NCI-H1048 (cell line): ENCODE measurements at places on chromosomes 12 and 14.
A peak's percentile ranks its signal among the peaks of the same experiment; 100 is the strongest.

- DNase-seq = no peak
Measured at GRCh38 chr14:33118668-33119067, 180.0 kb downstream of the NPAS3 start.

GRCh38 chr14:42200957-42201356, 594.3 kb downstream of the LRFN5 start:
- DNase-seq = no peak

GRCh38 chr14:55760789-55761566, 181.0 kb downstream of the KTN1 start:
- no peak for DNase-seq

GRCh38 chr14:104930526-104931303, 6.0 kb downstream of the PLD4 start:
- no peak for DNase-seq

- no peak for DNase-seq
Measured at GRCh38 chr12:108918206-108918605, 38.3 kb downstream of the DAO start.

- DNase-seq = no peak
Measured at GRCh38 chr12:53004582-53004981, 1.7 kb upstream of the EIF4B start.

GRCh38 chr12:130139567-130140421, 22.5 kb upstream of the FZD10 start:
- no peak for DNase-seq

- DNase-seq = no peak
Measured at GRCh38 chr14:92880851-92881250, 42.1 kb upstream of the CHGA start.

DNA sequence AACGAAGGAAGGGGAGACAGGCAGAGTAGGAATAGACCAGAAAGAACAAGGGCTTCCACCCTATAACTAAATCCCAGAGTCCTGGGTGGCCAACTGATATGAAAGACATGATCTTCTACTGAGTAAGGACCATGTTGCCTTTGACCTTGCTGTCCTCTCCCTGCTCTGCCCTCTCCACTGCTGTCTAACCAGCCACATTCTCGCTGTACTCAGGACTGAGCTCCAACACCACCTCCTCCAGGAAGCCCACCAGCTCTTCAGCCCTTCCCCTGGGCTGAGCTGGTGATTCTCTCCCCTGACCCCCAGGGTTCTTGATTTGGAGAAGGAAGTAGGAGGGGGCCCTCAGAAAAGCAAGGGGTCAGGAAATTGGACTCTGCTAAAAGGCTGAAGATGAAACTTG, 159.2 kb downstream of the DICER1 start:
- DNase-seq = no peak

DNA sequence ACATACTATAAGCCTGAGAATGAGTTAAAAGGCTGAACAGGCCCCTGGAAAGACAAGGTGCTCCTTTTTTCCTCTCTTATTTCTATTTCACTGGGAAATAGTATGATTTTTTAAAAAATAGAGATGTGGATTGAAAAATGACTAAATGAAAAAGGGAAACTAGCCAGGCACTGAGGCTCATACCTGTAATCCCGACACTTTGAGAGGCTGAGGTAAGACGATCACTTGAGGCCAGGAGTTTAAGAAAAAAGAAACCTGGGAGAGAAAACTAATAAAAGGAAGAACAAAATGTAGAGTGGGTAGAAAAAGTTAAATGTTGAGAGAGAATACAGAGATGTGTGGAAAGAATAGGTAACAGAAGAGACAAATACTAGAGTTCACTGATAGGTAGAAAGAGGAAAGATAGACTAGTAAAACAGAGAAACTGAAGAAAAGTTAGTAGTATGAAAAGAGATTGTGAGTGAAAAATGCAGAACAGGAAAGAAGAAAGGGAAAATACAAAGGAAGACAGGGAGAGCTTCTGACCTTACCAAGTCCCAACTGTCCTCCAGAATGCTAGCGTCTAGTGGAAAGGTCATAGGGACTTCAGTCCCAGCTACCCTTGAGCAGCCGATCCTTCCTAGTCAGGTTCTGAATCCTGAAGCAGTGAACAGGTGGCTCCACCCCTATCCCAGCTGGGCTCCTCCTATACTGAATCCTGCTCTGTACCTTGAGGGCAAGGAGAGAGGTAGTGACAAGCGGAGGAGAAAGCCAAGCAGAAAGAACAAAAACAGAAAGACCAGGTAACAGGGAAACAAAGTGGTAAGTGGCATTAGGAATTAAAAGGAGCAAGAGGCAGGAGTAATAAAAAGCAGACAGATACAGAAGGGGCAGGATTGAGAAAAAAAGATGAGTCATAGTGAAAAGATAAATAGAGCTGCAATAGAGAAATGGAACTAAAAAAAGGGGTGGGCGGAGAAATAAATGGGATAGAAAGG, 7.3 kb downstream of the TMEM116 start:
- no peak for DNase-seq

- DNase-seq = no peak
Measured at GRCh38 chr12:97960741-97961608, 498.4 kb downstream of the RMST start.

DNA sequence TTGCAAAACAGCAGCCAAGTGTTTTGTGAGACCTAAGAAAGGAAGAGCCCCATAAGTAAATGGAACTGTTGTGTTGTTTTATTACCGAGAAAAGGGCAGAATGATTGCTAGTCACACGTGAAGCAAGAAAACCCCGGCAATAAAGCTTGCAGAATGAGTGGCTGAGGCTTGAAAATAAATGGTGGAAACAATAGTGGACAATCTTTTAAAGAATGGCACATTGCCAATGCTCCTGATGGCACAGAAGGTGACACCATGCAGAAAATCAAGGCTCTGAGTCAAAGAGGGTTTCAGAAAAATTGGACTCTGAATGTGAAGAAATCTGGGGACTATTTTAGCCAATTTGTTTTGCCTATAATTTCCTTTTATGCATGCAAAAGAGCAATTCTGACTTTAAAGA, 4.0 kb upstream of the AQP2 start:
- no peak for DNase-seq

- no peak for DNase-seq
Measured at GRCh38 chr14:102421411-102422057, 58.8 kb downstream of the TECPR2 start.

GRCh38 chr14:69487226-69487625, 2.7 kb downstream of the PLEKHD1 start:
- no peak for DNase-seq

- DNase-seq = no peak
Measured at GRCh38 chr14:76829013-76829365, 2.8 kb downstream of the LRRC74A start.

DNA sequence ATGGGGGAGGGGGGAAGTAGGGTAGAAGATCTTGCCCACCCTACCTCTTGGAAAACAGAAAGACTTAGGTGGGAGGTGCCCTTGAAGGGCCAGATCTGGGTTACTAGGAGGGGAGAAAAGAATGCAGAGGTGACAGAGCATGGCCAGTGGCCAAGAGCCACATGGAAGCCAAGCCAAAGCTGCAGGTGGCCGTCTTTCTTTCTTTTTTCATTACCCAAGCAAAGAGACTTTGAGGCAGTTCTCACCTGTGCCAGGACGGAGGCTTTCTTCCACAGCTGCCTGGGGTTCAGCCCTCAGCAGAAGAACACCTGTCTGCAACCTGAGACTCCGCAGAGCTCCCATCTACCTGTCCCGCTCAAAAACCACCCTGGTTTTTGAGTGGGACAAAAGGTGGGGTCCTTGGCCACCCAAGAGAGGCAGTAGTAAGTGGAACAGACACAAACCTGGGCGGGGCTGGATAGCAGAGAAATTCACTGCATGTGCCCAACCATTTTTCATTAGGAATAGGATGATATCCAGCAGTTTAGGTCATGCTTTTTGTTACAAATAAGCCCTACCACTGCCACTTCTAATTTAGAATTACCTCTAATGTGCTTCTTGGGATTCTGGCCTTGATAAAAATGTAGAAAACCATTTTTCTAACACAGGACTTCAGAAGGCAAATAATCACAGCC, 116.5 kb downstream of the DYRK2 start:
- no peak for DNase-seq

DNA sequence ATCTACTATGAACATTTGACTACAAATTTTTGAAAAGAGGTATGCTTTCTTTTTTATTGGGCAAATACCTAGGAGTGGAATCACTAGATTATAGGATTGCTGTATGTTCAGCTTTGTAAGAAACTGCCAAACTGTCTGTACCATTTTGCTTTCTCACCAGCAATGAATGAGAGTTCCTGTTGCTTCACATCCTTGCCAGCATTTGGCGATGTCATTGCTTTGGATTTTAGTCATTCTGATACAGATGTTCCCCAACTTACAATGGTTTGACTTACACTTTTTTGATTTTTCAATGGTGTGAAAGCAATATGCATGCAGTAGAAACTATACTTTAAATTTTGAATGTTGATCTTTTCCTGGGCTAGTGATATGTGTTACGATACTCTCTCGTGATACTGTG, 328.7 kb downstream of the RAD51B start:
- no peak for DNase-seq

GRCh38 chr12:53048033-53048779, 1.7 kb upstream of the TNS2 start:
- DNase-seq = no peak

DNA sequence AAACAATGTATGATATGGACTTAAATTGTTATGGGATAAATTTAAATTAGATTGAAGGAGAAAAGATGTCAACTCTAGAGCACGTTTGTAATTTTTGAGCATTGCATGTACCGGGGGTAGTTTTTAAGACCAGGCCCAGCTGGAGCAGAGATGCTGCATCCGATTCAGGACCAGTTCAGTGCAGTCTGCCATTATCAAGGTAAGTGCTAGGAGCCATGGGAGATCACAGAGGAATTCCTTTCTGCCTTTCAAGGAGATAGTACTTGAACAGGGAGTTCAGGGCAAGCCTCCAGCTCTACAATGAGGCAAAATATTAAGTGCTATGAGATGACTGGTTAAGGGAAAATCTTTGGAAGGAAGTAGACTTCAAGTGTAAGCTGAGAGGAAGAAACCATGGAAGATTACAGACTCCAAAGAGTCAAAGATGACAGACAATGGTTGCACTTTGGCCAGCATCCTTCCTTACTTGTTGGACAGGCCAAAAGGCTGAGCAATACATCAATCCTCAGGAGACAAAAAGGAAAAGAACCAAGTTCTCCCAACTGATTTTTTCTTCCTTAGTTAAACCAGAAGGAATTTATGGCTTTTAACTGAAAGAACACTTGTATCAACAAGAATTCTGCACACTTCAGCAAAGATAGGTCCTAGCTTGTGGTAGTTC, 113.2 kb upstream of the HIF1A start:
- DNase-seq = no peak

- no peak for DNase-seq
Measured at GRCh38 chr14:30309405-30309804, 249.6 kb upstream of the G2E3 start.

- DNase-seq = no peak
Measured at GRCh38 chr12:45987340-45987727, 3.0 kb downstream of the SCAF11 start.

GRCh38 chr12:29578070-29578469, 80.6 kb upstream of the OVCH1 start:
- no peak for DNase-seq

- DNase-seq = peak; percentile 2
Measured at GRCh38 chr12:127083008-127083949, 1183.7 kb upstream of the TMEM132C start.

- DNase-seq = no peak
Measured at GRCh38 chr14:95227279-95227860, 70.0 kb upstream of the DICER1 start.

GRCh38 chr12:15427913-15428312, 105.6 kb downstream of the PTPRO start:
- no peak for DNase-seq

- no peak for DNase-seq
Measured at GRCh38 chr12:111775205-111776193, 8.8 kb downstream of the ALDH2 start.

DNA sequence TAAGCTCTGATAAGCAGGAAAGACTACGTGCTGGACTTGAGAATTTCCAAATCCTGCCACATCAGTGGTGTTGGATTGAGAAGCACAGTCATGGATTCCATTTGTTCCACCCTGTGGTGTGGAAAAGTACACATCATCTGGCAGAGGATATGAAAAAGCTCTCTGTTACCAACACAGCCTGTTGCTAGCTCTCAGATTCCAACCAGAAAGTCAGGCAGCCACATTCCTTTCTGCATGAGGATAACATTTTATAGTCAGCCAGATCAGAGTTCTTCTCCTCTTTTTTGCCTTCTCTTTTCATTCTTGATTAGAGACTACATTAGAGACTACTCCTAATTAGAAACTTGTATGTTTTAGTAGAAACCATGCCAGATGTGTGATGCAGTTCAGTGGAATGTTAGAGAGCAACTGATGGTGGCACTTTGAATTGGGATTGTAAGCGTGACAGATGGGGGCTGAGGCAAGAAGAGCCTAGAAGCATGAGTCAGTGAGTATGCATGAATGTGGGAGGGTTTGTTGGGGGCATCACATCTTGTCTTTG, 61.2 kb upstream of the STXBP6 start:
- no peak for DNase-seq

GRCh38 chr14:100905166-100905565, 1.6 kb upstream of the RTL1 start:
- no peak for DNase-seq

- DNase-seq = peak; percentile 68
Measured at GRCh38 chr12:65948320-65949008, 124.2 kb downstream of the HMGA2 start.

DNA sequence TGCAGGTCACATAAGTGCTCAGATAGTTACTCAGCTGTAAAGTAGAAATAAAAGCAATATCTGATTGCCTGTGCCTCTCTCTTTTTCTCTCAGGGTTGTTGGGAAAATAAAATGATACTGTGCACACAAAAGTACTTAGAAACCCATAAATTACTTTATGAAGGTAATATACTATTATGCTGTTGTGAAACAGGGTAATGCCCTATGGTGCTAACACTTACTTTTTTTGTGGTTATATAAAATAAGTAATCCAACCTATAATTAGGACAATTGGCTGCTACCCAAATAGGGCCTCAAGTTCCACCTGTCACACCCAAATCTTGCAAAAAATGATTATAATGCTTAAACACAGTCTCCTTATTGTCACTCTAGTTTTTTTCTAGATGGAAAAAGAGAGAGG, 50.6 kb downstream of the DAAM1 start:
- peak; percentile 23 for DNase-seq

- no peak for DNase-seq
Measured at GRCh38 chr14:55384536-55384935, 27.1 kb downstream of the ATG14 start.

DNA sequence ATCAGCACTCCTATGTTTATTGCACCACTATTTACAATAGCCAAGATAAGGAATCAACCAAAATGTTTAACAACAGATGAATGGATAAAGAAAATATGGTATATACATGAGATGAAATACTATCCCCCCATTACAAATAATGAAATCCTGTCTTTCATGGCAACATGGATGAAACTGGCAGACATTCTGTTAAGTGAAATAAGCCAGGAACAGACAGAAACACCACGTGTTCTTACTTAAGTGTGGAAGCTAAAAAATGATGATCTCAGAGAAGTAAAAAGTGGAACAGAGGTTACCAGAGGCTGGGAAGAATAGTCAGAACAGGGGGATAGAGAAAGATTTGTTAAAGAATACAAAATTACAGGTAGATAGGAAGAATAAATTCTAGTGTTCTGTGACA, 113.7 kb upstream of the MDM1 start:
- no peak for DNase-seq
